Stimulated activated CD8-positive, alpha-beta memory T cell treated with anti-CD3 and anti-CD28 coated beads, Interleukin-4, amount 100 ng/mL, for 48 hours (primary cell): ENCODE measurements at places on chromosomes 16 and 17.

GRCh38 chr17:49193513-49194296 is 16.7 kb downstream of the GNGT2 start:
- DNase-seq = no peak

GRCh38 chr16:57178793-57179212 is 7.0 kb downstream of the PSME3IP1 start:
- no peak for DNase-seq

GRCh38 chr17:46035112-46035818 is 36.2 kb downstream of the STH start:
- no peak for DNase-seq

- no peak for DNase-seq
Observed at GRCh38 chr17:44559634-44560554, 2.6 kb downstream of the FZD2 start.

DNA sequence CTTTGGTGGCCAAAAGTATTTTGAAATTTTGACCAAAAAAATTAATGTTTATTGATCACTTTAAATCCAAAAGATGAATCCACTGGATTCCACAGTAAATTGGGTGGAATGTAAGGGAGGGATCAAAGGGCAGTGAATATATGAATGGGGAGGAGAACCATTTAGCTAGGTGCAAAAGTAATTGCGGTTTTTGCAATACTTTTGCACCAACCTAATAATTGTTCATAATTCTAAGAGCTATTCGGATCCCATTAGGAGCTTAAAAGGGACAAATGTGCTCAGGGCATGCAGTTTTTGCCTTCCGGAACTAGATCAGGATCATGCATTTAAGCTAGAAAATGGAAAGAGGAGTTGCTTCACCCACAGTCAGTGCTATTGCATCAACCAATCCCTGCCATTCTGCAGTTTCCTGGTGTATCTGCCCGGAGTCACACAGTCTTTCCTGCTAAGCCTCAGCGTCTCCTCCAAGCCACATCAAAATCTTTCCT is at the start of gene LPO:
TSS of gene LPO (plus strand) at position 438 of the 488 bp plus-strand sequence. CDS start 4,396 bp downstream, outside the sequence.
- no peak for DNase-seq

- no peak for DNase-seq
Observed at GRCh38 chr17:57368637-57369336, 112.5 kb downstream of the MSI2 start.

GRCh38 chr17:29193146-29193545 is 12.9 kb upstream of the MYO18A start:
- no peak for DNase-seq

GRCh38 chr17:19664136-19664820 is 15.7 kb downstream of the ALDH3A2 start:
- DNase-seq = no peak

GRCh38 chr17:45018514-45018847 is 33.0 kb downstream of the DCAKD start:
- DNase-seq = no peak

GRCh38 chr16:75074920-75075687 is 41.5 kb downstream of the LDHD start:
- DNase-seq = peak; percentile 83

DNA sequence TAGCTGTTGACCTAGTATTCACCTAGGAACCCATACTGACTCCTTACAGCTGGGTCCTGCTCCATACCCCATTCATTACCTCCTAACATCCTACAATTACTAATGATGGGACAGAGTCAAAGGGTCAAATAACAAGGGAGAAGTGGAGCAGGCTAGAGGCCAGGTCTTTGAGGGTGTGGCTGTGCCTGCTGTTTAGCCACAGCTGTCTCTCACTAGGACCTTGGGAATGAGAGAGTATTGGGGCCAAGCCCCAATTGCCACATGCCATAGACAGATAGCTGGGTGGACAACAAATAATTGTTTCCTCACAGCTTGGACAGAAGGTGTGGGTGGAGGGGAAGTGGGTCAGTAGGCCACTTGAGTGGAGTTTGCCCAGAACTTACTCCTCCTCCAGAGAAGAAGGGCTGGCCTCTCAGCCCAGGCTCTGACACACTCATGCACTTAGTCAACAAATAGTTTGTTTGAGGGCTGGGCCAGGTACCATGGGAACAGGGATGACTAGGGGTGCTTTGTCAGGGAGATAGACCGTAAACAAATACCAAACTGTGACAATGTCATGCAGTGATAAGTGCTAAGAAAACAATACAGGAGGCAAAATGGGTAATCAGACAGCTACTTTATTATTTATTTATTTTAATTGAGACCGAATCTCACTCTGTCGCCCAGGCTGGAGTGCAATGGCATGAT is 10.2 kb upstream of the CENPT start:
- DNase-seq = peak; percentile 46

- no peak for DNase-seq
Observed at GRCh38 chr17:1896243-1897104, 66.7 kb downstream of the RPA1 start.

GRCh38 chr16:86214326-86215232 is 295.7 kb upstream of the FOXF1 start:
- no peak for DNase-seq

DNA sequence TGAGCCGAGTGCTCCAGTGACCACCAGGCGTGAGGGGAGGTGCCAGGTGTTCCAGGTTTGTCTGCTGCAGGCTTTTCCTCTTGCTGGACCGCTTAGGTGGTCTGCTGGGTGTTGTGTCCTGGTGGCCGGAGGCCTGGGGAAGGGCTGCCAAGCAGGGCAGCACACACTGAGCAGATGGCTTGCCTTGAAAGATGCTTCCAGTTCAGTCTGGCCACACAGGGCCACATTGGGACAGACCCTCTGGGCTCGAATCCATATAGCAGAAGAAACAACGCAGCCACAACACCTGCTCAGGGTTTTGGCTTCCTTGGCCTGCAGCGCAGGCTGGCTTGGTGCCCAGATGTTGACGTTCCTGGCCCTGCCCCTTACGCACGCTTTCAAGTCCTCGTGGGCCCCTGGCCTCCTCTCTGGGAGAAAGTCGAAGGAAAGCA is 24.8 kb downstream of the GINS2 start:
- no peak for DNase-seq

GRCh38 chr16:60061396-60061795 is 1327.3 kb upstream of the GOT2 start:
- no peak for DNase-seq

GRCh38 chr16:85913688-85914422 is 14.9 kb downstream of the IRF8 start:
- DNase-seq = no peak

GRCh38 chr17:8152112-8152775 is at the start of gene PER1:
Gene PER1 (minus strand): TSS chr17:8152404. CDS start chr17:8150706, 1,698 bp downstream.
- peak; percentile 94 for DNase-seq

- no peak for DNase-seq
Observed at GRCh38 chr17:13590441-13590840, 11.3 kb downstream of the HS3ST3A1 start.

DNA sequence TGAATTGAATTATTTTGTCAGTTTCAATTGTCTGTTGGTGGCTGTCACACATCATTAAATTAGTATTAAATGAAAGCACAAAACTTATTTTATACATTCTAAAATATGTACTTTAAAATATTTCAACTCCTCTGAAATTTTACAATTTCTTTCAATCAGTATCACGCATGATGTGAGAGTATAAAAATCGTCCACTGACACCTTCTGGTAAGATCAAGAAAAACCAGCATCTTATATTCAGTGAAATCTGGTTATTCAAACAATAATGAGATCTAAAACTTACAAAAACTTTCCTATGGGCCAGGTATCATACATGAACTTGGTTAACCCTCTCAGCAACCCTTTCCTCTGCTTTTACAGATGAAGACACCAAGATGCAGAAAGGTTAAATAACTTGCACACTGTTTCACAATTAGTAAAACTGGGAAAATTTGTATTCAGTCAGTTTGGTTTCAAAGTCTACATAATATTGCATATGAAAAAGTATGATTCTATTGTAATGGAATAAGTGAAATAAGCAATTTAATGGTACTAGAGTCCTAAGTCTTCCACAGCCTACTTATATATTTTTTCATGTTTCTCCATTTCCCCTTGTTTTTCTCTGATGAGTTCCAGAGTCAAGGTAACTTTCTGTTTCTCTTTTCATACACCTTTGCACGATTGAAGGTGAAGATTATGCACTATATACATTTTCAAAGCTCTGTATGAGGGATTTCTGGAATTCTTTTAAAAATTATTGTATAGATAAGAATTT is 58.7 kb downstream of the EFCAB5 start:
- no peak for DNase-seq

DNA sequence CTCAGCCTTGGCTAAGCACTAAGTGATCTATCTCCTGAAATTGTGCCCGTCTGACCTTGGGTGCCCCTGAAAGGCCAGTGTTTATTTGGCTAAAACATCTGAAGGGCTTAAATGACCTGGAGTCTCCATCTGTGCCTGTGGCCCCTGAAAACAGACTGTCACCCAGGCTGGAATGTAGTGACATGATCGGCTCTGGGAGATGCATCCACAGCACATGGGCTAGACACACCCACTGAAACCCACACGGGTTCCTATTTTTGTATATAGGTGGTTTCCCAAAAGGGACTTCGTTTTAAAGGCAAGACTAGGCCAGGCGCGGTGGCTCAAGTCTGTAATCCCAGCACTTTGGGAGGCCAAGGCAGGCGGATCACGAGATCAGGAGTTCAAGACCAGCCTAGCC is 13.5 kb downstream of the CEP295NL start:
- DNase-seq = no peak

- DNase-seq = no peak
Observed at GRCh38 chr16:2804728-2805127, 6.5 kb downstream of the PRSS41 start.

GRCh38 chr17:73101031-73101430 is 8.5 kb upstream of the SLC39A11 start:
- DNase-seq = no peak

DNA sequence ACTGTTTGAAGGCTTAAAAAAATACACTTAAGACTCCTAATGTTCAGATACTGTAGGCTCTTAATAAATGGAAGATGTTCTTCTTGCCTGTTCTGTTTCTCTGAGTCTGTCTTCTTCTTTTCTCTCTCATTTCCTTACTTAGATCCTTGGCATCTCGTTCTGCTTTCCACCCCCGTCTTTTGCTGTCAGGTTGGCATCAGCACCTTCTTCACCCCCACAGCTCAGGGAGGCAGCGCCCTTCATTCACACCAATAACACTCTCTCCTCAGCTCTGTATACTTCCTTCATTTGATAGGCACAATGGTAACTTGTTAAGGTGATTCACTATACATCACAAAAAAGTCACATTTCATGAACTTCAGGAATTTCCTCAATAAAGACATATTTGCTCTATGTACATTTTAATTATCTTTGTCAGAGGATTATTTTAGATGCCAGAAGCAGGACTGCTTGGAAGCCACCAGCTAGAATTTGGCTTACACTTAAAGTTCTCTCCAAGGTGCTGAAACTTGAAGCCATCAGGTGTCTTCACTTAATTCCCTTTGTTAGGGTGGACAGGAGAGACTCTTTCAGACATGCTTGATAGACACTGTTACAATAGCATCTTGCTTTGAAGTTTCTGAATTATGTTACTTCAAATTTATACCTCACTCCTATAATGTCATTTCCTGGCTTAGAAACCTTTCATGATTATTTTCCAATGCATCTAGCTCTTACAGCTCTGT is 670.1 kb upstream of the C16orf82 start:
- no peak for DNase-seq

GRCh38 chr17:28494445-28495188 is 11.5 kb upstream of the FOXN1 start:
- DNase-seq = peak; percentile 91

DNA sequence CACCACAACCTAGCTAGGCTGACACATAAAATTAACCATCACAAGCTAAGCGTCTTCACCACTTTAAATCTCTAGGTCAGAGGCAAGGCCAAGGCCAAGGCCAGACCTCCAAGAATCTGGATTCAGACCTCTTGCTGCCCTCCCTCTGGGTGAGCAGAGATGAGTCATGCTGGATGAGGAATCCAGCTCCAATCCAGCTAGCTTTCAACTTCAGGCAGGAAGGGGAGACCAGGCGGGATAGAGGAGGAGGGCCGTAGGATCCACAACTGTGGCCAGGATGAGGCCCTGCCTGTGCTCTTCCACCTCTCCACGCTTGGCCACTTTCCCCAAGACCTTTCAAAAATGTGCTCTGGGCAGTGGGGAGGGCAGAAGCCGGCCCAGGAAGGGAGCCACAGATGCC is 14.7 kb downstream of the LRRC75A start:
- no peak for DNase-seq

DNA sequence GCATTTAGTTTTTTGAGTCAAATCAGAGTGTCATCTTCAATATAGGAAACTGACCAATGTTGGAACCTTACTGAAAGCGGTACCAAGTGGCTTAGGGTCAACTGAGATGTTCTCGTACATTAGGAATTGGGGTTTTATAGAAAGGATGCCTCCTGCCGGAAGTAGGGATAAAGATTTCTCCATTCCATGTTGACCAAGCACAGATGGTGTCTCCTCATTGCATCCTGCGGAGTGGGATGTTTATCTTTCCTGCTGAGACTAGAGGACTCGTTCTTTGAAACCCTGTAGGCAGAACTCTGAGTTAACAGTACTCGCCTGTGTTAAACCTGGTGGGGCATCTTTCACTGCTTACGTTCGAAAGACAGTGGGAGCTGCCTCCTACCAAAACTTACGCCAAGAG is 1.4 kb downstream of the SHISA6 start:
- DNase-seq = no peak
